Activated naive CD4-positive, alpha-beta T cell (primary cell): ENCODE measurements at places on chromosomes 11 and 22.

- no peak for DNase-seq
Observed at GRCh38 chr11:72239313-72239848, 4.6 kb downstream of the PHOX2A start.

DNA sequence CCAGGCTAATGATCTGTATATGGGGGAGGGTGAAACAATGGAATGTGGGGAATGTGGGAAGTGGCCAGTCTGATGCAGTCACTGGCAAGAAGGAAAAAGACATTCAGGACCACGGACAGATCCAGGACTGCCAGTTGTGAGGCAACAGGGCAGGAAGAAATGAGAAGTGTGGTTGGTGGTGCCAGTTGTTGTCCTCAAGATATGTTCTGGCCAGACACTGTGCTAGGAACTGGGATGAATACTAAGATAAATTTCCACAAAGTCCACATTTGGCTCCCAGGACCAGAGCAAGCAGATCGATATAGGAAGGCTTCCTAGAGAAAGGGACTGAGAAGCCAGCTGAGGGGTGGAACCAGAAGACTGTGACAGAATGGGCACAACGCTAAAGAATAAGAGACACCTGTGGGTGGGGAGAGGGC is 6.8 kb upstream of the TPBGL start:
- DNase-seq: no peak

DNA sequence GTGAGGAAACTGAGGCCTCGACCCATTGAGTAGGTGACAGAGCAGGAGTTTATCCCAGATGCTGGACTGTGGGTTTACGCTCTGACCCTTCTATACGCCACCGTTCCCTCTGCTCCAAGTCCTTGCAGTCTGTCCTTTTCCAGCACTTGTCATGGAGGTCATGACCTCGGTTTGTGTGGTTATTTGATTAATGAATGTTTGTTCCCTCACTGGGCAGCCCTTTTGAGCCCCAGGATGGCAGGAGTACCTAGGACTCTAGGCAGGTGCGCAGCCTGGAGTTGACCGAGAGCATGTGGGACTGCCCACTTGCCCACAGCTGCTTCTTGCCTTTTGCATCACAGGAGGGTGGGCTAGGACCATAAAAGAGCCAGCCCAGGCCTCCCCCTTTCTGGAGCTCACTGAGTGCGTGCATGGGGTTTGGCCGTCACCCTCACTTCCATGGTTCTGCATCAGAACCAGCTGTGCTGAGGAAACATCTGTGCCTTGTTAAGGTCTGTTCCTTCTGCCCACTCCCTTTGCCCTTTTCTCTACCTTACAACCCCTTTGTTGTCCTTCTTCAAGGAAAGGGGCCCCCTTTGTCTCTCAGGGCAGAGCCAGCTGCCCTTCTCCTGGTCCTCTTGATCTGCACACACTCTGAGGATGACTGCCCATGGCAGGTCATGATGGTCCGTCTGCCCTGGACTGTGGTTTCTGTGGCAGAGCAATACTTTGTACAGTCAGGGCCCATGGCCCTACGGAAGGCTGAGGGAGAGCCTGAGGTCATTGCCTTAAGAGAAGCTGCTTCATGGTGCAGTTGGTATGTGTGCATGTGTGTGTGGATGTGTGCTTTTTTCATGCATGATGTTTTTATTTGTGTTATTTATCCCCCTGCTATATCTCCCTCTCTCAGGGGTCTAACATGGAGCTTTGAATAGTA is 38.2 kb downstream of the BMAL1 start:
- no peak for DNase-seq

DNA sequence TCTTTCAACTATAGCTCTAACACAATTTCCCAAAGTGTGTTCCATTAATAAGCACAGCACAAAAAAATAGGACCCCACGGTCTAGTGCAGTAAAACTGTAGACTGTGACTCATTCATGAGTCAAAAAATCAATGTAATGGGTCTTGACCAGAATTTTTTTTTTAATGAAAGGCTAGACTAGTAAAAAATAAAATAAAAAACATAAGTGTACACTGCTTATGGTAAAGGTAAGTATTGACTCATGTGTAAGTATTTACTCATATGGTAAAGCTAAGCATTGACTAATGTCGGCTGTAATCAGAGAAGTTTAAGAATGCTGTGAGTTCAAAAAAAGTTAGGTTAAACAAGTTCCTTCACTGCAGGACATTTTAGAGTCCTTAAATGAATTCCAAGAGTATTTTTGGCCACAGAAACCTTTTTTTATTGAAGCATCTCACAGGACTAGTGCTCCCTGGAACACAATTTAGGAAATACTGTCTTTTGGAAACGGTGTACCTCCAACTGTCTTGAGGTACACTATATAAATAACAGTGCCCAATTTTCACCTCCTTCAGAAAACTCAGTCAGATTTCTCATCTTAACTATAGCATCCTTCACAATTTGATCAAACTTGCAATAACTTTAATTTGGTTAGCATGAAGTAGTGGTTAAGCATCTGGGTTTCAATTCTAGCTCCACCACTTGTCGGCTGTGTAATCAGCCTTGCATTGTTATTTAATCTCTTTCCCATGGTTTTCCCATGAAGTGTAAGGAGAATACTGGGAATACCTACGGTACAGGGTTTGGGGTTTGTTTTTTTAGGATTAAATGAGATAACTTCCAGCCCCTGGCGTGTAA is 2.1 kb downstream of the CCDC73 start:
- DNase-seq: no peak

- DNase-seq: no peak
Observed at GRCh38 chr11:104819107-104819506, 79.2 kb downstream of the CASP12 start.

GRCh38 chr11:134705858-134706257 is 293.8 kb upstream of the B3GAT1 start:
- no peak for DNase-seq

DNA sequence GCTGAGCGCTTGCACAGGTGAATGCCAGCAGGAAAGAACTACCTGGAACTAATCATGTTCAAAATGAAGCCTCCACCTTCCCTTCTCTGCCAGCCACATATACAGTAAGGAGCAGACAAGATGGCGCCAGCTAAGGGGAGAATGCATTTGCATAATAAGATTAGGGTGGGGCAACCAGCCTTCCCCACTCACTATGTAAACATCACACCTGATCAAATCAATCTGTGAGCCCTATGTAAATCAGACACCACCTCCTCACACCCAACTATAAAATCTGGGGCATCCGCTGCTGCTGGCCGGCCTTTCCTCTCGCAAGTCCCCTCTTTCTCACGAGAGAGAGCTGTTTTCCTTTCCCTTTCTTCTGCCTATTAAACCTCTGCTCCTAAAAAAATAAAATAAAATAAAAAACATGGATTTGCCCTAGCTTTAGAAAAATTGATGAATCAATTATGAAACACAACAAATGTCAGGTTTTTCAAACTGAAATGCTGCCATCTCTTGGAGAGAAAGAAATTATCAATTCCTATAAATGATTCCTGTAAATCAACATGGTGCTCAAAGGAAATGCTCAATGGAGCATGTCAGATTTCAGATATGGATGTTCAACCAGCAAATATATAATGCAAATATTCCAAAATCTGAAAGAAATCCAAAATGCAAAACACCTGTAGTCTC is 108.9 kb downstream of the SGSM3 start:
- DNase-seq: no peak

DNA sequence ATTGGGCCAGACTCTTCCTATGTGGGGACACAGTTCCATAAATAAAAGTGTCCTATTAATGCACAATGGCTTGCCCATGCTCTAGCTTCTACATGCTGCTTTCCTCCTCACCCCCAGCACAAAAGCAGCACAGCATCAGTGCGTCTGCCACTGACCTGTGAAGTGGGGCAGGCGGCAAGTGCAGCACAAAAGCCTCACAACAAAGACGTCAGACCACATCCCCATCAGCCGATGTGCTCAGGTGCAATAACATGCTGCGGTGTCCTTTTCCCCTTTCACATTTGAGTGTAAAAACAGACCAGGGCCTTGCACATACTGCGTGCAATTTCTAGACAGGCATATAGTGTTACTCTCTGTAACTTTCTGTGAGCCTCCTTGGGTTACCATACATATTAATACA is 12.8 kb downstream of the DKK3 start:
- DNase-seq: no peak

- DNase-seq: no peak
Observed at GRCh38 chr11:103609117-103610066, 427.0 kb upstream of the DDI1 start.

DNA sequence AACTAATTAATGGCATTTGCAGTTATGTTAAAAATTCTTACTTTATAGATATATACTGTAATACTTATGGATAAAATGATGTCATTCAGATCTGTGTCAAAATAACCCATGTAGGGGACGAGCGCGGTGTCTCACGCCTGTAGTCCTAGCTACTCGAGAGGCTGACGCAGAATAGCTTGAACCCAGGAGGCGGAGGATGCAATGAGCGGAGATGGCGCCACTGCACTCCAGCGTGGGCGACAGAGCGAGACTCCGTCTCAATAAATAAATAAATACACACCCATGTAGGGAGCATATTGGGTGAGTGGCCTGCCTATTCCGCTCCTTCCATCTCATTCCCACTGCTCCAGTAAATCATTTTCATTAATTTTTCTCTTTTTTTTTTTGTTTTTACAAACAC is 7.1 kb downstream of the SNU13 start:
- DNase-seq: no peak

DNA sequence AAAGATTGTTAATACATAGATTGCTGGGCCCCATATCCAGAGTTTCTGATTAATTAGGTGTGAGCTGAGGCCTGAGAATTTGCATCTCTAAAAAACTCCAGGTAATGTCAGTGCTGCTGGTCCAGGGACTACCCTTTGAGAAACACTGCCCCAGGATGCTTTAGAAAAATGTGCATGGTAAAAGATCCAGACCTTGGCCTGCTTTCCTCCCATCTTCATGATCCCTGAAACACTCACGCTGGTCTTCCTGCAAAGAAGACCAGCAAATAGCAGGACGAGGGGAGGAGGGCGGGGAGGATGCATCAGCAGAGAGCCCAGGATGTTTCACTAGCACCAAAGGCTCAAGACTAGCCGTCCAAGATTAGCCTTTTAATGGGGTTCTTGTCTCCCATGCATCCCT is at the start of gene OR8A1:
OR8A1 (plus strand) TSS at position 301 of the 400 bp plus-strand sequence. CDS start 123 bp downstream, outside the sequence.
- DNase-seq: no peak

- no peak for DNase-seq
Observed at GRCh38 chr11:3225826-3226750, 6.1 kb downstream of the MRGPRE start.

DNA sequence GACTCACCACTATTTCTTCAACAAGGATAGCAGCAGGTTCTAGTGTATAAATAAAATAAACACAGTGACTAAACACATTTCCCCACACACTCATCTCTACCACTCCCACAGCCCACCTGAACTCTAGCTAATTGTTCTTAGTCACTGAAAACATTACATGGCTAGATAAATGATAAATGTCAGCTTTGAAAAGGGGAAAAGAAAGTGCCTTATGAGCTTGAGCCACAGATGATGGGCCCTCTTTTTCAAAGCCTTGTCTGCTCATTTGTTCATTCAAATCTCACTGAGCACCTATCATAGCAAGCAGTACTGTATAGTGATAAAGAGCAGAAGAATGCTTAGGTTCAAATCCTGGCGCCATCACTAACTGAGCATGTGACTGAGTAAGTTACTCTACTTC is 58.3 kb downstream of the SIK3 start:
- no peak for DNase-seq

GRCh38 chr11:60672255-60672654 is 27.2 kb upstream of the MS4A8 start:
- no peak for DNase-seq

DNA sequence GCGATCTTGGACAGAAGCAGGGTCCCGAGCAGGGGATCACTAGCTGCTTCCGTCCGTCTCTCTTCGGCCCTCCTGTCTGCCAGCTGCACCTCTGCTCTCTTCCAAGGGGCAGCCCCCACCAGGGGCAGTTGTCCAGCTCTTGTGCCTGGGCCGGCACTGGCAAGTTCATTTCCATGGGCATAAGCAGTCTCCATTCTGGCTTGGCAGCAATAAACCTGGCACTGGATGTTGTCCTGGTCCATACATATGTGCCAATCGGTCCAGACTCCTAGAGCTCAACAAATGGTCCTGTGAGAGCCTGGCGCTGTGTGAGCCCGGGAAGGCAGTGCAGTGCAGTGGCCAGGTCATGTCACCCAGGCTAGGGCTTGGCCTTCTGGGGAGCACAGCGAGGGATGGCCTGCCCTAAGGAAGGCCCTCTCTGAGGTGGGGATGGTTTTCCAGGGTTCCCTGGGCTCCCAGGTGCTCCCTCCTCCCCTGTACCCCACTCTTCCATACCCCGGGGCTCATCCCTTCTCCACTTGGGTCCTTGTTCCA is 60.4 kb downstream of the RPS6KA4 start:
- DNase-seq: no peak

GRCh38 chr11:26963764-26964163 is 30.1 kb upstream of the FIBIN start:
- DNase-seq: no peak

DNA sequence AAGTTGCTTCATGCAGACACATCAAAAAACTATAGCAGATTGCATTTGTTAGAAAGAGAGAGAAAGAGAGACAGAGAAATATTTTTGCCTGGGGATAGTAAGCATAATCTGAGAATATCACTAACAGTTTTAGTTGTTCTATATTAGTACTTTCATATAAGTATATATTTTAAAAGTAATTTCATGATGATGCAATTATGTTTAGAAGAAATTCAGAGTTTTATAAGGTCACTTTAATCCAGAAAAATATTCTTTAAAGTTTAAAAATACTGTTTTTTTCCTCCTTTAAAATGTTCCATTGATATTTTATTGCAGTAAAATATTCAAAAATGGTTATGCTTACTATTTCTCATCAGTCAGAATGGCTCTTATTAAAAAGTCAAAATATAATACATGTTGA is 86.8 kb upstream of the MTMR2 start:
- no peak for DNase-seq

DNA sequence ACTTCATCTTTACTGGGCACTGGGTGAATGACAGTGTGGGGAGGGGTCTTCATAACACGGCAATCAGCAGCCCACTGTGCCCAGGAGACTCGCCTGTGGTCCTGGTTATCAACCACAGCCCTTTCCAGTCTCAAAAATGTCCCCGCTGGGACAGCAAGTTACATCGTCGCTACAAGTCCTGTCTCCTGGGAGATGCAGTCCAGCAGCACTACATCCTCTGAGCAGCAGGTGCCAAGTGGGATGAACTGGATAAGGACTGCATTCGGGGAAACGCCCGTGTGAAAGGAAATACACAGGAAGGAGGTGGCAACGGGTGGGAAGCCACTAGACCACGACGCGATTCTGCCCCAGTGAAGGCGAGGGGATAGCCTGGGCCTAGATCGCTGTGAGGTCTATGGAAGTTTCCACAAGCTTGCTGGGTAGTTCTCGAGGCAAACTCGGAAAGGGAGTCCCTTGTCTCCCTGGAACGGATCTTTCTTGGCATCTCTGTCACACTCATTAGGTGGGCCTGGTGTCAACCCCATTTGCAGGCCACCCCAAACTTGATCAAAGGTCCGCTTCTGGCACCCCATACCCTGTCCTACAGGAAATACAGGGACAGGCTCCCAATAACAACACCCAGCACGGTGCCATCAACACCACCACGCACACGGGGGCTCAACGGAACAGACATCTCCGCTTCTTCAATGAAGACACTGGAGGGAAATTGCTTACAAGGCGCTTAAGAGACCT is 4.4 kb downstream of the ASCL2 start:
- no peak for DNase-seq
